ENCODE measurements at places on chromosomes 12 and 14.

GRCh38 chr12:75444429-75445136, 36.0 kb upstream of the GLIPR1 start:
- DNase-seq = no peak

GRCh38 chr14:92531106-92531873, 17.7 kb downstream of the RIN3 start:
- no peak for DNase-seq

DNA sequence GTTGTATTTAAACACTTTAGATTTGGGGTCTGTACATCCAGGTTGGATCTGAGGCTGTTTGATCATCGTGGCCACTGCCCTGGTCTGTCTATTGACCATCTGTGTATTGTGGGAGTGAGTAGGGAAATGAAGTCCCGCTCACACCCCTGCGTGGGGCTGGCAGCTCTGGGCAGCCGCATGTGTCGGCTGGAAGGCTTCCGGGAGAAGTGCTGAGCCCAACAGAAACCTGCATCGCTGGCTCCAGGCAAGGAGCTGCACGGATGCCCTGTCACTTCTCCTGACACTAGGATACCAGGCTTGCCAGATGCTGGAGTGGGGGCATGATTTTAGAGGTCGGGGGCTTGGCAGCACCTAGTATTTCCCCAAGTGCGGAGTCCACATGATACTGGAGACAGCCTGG, 93.6 kb downstream of the PHETA1 start:
- DNase-seq = no peak

GRCh38 chr12:109466821-109467220, 10.3 kb downstream of the KCTD10 start:
- DNase-seq = no peak

DNA sequence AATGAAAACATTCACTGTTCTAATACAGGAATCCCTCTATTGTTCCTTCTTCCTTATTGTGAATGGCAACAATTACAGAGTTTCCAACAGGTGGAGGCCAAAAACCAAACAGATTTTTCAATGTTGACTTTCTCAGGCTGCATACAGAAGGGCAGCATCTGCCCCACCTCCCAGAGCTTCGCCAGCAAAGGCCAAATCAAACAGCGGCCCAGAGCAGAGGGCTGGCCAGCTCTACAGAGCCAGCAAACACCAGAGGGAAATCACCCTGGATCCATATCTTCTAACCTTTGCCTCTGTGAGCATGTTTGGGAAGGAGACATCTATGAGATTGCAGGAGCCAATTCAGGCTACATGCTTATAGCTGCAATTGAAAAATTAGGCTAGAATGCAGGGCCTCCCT, 4.4 kb upstream of the CRACR2A start:
- DNase-seq = no peak

DNA sequence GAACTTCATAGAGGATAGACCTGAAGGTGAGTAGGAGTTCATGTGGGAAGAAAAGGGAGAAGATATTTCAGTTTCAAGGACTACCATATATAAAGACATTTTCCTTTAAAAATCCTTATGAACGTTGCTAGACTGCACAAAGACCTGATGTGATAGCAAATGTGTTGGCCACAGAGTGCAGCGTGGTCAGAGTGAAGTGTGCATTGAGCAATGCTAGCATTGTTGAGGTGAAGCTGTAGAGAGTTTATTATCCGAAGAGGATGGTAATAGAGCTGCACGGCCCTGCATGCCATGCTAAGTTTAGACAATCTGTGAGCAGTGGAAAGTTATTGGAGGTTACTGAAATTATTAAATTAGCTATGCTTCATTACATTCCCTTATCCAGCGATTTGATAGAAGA, 413.0 kb downstream of the CCDC91 start:
- no peak for DNase-seq

DNA sequence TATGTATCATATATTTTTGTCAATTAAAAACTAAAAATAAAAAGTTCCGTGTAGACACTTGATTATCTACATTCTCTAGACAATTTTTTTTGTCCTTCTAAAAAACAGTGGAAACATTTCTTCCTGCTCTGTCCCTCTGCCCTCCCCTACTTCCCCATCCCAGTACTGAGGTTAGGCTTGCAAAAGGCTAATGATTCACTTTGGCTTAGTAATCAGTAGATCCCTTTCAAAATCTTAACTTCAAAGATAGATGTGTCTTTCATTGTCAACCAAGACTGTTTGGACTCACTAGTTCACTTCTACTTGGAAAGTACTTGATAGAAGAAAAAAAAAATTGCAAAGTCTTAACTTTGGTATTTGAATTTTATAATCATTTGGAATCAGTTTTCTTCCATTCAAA, 3.8 kb downstream of the SETD3 start:
- DNase-seq = no peak

DNA sequence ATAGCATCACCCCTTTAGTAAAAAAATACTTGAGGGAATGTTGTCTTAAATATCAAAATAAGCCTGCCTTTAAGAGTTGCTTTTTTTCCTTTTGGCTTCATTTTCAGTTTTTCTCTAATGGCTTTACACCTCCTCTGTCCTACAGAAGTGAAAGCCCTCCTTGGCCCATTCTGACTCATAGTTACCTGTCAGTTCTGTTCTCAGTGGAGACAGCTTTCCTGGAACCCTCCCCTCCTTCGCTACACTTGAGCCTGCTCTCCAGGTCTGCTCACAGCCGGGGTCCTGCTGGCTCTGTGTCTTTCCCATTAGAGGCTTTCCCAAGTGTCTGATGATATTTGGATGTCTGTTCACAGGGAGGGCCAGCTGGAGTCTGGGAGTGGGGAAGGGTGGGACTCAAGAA, 84.0 kb downstream of the PELI2 start:
- no peak for DNase-seq

DNA sequence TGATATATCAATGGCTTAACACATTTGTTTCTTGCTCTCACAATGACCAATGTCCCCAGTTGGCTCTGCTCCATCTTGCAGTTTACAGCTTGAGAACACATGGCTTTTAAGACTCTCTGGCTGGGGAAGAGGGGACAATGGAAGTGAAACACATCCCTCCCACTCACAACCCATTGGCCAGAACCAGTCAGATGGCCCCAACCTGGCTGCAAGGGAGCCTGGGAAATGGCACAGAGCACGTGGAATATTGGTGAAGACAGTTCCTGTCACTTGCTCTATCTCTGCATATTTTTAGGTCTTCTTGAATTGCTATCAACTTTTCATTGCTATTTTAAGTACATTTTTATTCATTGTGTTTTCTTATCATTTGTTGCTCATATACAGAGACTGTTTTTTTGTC, 345.4 kb downstream of the MED13L start:
- no peak for DNase-seq

DNA sequence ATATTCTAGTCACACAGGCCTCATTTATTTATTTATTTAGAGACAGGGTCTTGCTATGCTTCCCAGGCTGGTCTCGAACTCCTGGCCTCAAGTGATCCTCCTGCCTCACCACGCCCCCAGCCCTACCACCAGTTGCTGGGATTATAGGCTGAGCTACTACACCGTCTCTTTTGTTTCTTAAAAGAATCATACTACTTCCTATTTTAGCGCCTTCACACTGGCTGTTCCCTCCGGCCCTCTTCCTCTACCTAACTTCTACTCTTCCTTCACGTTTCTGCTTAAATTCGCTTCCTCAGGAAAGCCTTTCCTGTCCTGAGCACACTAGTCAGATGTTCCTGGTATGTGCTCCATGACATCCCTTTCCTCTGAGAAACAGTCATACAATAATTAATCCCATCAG, 6.4 kb upstream of the MRPL42 start:
- DNase-seq = no peak

GRCh38 chr12:15417691-15418090, 95.4 kb downstream of the PTPRO start:
- no peak for DNase-seq

DNA sequence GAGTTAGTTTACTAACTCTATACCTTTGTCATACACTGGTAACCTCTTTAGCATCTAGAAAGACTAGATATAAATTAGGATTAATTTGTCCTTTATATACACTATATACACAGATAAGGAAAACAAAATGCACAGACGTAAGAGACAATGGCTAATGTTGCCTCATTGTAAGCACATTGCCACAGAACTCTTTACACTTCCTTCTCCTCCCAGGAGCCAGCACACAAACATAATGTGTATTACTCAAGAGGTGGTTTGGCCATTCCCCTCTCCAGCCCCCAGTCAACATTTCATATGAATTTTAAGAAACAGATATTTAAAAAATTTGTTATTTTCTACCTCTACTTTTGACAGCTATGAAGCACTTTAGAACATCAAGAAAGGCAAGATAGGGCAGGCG, 131.4 kb upstream of the OR4E1 start:
- DNase-seq = no peak

DNA sequence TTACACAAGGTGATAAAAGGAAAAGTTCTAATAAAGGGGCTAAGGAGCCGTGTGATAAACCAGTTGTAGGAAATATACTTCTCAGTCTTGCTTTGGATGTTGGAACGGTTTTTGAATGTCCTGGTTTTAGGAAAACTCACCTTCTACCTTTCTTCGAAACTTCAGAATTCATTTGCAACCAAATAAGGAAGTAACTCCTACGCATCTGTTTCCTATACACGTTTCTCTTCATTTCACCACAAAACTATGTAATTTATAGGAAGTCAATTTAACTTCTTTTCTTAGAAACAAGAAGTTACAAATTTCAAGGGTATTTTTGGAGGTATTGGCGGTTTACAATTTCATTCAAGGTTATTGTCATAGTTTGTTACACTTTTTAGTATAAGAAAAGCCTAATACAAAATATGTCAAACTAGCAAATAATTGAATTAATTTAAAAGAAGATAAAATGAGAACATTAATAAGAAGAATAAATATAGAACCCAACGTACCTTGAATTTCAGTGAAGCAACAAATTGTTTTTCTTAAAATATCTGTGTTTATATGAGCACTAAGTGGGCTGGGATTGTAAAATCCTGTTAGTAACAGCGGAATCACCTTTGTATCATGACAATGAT, 33.2 kb upstream of the CD69 start:
- no peak for DNase-seq

GRCh38 chr14:104572024-104572626, 7.4 kb upstream of the C14orf180 start:
- no peak for DNase-seq

DNA sequence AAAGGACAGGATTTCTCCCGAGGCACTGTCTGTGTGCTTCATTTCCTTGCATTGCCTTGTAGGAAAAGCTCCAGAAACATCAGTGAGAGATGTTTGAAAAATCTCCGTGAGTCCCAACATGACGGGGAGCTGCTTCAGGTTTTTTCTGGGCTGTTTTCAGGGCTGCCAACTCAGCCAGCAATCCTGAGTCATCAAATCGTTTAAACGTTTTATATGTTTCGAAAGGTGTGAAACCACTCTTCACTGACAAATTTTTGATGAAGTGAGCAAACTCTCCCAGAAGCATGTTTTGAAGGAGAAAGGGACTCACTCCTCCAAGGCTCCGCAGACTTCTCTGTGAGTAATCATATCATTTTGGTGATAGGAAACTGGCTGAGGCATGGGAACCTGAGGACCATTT, 240.5 kb downstream of the TMEM132C start:
- no peak for DNase-seq

GRCh38 chr14:22517117-22517720, 71.8 kb downstream of the DAD1 start:
- no peak for DNase-seq

GRCh38 chr14:61409782-61410181, 88.4 kb downstream of the PRKCH start:
- DNase-seq = no peak

DNA sequence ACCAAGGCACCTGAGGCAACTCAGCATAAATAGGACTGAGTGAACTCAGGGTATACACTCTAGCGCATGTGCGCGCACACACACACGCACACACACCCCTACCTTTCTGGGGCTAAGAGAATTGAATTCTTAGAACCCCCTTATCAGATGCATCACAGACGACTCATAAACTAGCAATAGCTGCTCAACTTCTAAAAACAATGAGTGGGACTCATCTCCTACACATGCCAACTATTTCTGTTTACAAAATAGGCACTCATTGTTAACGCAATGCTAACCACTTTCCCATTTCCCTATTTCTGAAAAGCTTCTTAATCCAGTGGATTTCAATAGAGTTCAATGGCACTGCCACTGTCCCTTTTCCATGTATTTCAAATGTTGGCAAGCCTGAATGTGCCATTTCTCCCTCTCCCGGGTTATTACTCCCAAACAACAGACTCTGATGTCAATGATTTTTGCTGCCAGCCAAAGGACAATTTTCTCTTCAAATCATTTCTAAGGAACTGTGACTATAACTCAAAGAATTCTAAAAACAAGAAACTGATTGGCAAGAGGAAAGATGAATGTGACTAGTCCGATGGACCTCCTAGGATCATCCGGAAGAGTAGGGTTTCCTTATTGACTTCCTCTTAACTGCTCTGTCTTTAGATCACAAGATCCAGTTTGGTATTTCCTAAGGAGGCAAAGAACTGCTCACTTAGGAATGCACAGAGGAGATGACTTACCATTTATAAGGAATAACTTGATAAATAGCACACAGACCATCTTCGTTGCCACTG, 48.8 kb downstream of the SLC38A1 start:
- DNase-seq = no peak

DNA sequence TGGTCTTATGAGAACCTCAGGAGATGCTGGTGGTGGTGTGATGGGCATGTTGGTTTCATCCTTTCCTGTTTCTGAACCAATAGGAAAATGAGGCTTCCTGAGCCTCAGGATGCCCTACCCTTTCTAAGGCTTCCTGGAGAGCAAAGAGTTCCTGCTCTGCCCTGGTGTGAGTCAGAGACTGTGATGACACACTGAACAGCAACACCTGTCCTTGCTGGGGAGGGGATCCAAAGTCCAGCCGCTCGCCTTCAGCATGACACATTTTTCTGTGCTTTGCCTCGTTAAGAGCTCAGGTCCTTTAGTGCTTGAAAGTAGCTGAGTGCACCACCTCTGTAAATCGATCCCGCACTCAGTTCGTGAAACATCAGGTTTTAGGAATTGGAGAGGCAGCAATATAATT, 116.0 kb downstream of the CACNA1C start:
- DNase-seq = peak; percentile 44

DNA sequence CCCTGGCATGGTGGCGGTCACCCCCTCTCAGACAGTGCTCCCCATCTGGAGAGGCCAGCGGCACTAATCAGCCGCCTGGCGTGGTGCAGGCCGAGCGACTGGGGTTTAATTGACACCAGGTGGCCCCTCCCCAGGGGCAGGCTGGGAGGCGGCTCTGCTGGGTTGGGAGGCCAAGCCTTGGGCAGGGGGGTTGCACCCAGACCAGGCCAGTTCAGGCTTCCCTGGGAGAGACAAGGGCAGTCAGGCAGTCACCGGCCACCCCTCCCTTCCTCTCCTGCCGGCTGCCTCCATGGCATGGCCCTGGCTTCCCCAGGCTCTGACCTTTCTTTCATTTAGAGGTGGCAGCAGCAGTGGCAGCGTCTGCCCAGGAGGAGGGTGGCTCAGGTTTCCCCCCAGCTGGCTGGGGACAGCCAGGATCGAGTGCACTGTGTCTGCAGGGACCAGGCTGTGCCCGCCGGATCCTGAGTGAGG, 78.1 kb upstream of the NOS1 start:
- DNase-seq = no peak

Data from HuH-7 (cell line).